ENCODE measurements at places on chromosomes 11 and 22. TPM values are rescaled to one million over a fixed set of nuclear protein-coding genes. Genes with fewer than 3 reads are reported as not detected.

GRCh38 chr22:30170129-30170528, 76.4 kb downstream of the LIF start:
- no peak for DNase-seq
- H3K27me3 ChIP-seq = no peaks in the 10 kb centered on the region

DNA sequence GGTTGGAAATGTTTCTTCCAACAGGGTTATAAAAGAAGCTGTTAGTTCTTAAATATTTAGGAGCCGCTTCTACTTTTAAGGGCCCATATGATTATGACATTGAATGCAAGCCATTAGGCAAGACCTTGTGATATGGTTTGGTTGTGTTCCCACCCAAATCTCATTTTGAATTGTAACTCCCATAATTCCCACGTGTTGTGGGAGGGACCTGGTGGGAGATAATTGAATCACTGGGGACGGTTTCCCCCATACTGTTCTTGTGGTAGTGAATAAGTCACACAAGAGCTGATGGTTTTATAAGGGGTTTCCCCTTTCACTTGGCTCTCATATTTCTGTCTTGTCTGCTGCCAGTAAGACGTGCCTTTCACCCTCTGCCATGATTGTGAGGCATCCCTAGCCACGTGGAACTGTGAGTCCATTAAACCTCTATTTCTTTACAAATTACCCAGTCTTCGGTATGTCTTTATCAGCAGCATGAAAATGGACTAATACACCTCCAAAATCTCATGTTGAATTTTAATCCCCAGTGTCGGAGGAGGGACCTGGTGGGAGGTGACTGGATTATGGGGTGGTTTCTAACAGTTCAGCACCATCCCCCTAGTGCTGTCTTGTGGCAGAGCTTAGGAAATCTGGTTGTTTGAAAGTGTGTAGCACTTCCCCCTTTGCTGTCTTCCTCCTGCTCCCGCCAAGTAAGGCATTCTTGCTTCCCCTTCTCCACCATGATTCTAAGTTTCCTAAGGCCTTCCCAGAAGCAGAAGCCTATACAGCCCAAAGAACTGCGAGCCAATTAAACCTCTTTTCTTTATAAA, 4.3 kb downstream of the CD59 start:
- H3K27me3 ChIP-seq = no peaks in the 10 kb centered on the region
- H3K4me3 ChIP-seq = no peak overlapping the region
- peaks cover 62% of the 10 kb centered on the region for H3K4me1 ChIP-seq
- H3K36me3 ChIP-seq = peaks cover 8% of the 10 kb centered on the region
- peak overlapping the region; percentile 30 for H3K27ac ChIP-seq
- no peak for DNase-seq

- no peak overlapping the region for H3K4me3 ChIP-seq
- DNase-seq = no peak
Measured at GRCh38 chr11:102837156-102837555, 6.3 kb downstream of the MMP3 start.

GRCh38 chr22:46052801-46053562, 76.0 kb upstream of the WNT7B start:
- H3K36me3 ChIP-seq = no peaks in the 10 kb centered on the region
- H3K4me3 ChIP-seq = peak overlapping the region; percentile 67
- peak overlapping the region; percentile 96 for H3K27ac ChIP-seq
- H3K4me1 ChIP-seq = peaks cover 83% of the 10 kb centered on the region
- H3K27me3 ChIP-seq = no peaks in the 10 kb centered on the region

- no peak for DNase-seq
- no peaks in the 10 kb centered on the region for H3K36me3 ChIP-seq
- no peak overlapping the region for H3K4me3 ChIP-seq
- no peaks in the 10 kb centered on the region for H3K4me1 ChIP-seq
- no peaks in the 10 kb centered on the region for H3K27me3 ChIP-seq
Measured at GRCh38 chr11:73995247-73995646, 12.6 kb upstream of the UCP2 start.

DNA sequence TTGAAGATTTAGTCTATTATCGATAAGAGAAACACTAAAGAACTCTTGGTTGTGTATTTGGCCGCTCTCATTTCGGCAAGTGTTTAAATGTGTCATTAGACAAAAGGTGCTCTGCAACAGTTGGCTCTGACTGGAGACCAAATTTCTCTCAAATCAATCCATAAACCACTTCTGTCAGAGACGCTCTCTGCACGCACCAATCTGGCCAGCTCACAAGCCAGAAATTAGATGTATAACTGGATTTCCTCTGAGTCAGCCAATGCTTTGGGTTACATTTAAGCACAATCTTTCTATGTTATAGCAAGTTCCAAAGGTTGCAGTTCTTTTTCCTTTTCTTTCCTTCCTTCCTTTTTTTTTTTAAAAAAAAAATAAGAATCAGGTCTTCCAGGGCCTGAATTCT, 17.6 kb upstream of the PARVA start:
- H3K36me3 ChIP-seq = no peaks in the 10 kb centered on the region
- no peak overlapping the region for H3K27ac ChIP-seq
- H3K4me1 ChIP-seq = no peaks in the 10 kb centered on the region

GRCh38 chr11:1158681-1159487, 1.1 kb downstream of the MUC5AC start:
- DNase-seq = no peak
- no peak overlapping the region for H3K27ac ChIP-seq
- no peaks in the 10 kb centered on the region for H3K36me3 ChIP-seq
- no peak overlapping the region for H3K4me3 ChIP-seq

DNA sequence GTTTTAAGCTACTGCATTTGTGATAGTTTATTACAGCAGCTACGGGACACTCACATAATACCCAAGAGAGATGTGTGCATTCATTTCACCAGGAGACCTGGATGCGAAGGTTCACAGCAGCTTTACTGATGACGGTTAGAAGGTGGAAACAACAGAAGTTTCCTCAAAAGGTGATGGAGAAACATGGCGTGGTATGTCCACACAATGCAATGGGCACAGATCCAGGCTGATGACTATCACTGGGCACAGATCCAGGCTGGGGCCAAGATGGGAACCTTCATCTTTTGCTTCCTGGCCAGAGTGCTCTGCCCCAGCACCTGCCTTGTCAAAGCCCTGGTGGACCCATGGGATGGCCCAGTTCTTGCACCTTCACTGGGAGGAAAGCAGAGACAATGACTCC, 30.6 kb upstream of the RFPL3 start:
- H3K27ac ChIP-seq = no peak overlapping the region
- H3K27me3 ChIP-seq = no peaks in the 10 kb centered on the region
- no peak overlapping the region for H3K4me3 ChIP-seq
- H3K36me3 ChIP-seq = no peaks in the 10 kb centered on the region
- DNase-seq = no peak

GRCh38 chr11:64055077-64055476, 19.3 kb downstream of the FLRT1 start:
- H3K36me3 ChIP-seq = no peaks in the 10 kb centered on the region
- no peak overlapping the region for H3K4me3 ChIP-seq
- peak overlapping the region; percentile 80 for H3K27ac ChIP-seq
- H3K4me1 ChIP-seq = peaks cover 52% of the 10 kb centered on the region

SUSD2 gene
- 9.5 TPM for total RNA-seq

SLC3A2 gene
- 64.9 TPM for total RNA-seq

FXYD2 gene
- 0.59 TPM for total RNA-seq

SPON1 gene
- total RNA-seq = 27.0 TPM

IRF7 gene
- 9.6 TPM for total RNA-seq

GCAT gene
- total RNA-seq = 15.7 TPM

GRM5 gene
- total RNA-seq = not detected

GAB4 gene
- total RNA-seq = not detected

PLCB3 gene
- total RNA-seq = 15.5 TPM
